ENCODE measurements at places on chromosomes 12 and 14. TPM values are rescaled to one million over a fixed set of nuclear protein-coding genes. Genes with fewer than 3 reads are reported as not detected.

Gene ADGRD1
- total RNA-seq, result 11.4 TPM

Gene LMNTD1
- total RNA-seq, result not detected

Gene TAS2R42
- total RNA-seq, result not detected

Gene POTEG
- not detected for total RNA-seq

Gene OR6C2
- not detected for total RNA-seq
